Activated CD4-positive, alpha-beta memory T cell treated with anti-CD3 and anti-CD28 coated beads, Interleukin-2, amount 10 ng/mL, durations not matched to agents 7 days and 5 days (primary cell): ENCODE measurements at places on chromosomes 11 and 22.

GRCh38 chr11:133811850-133812685 lies 33.2 kb downstream of the SPATA19 start:
- no peak for DNase-seq

DNA sequence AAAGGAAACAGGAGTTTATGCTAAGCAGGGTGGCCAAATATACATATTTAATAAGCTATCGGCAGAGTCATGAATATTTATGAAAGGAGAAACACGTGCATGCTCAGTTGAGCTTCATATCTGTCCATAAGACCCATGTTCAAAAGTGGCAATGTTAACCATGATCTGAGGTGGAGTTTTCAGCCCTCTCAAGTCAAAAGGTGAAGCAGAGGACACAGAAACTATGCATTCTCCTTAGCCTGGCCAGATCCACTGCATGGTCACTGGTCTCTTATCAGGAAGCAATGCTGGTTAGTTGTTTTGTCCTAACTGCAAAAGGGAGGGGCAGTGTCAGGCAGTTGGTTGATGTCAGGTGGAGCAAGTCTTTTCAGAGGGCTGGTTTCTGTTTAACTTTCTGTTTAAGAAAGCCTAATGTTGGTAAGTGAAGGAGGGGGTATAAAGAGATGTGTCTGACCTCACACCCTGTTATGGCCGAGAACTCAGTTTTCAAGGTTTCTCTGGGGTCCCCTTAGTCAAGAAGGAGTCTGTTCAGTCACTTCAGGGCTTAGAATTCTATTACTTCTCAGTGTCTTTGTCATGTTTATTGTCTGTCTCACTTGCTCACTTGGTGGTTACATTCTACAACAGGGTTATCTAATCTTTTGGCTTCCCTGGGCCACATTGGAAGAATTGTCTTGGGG lies 5.5 kb upstream of the SELENOH start:
- no peak for DNase-seq

GRCh38 chr22:42281706-42282251 lies 11.3 kb upstream of the TCF20 start:
- no peak for DNase-seq

DNA sequence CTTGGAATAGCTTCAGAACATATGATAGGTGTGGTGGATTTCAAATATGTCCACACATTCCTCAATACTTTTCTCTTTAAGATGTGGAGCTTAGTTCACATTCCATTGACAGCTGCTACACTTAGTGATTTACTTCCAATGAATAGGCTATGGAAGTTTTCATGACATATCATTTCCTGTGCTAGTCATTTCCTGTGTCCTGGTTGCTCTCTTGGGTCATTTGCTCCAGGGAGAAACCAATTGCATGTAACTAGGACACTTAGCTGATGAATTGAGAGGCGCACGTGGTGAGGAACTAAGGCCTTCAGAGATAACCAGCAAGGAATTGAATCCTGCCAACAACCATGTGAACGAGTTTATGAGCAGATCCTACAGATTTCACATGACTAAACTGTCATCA lies 120.9 kb downstream of the SLC17A6 start:
- DNase-seq: no peak

- DNase-seq: no peak
Observed at GRCh38 chr11:103547691-103548090, 438.5 kb downstream of the DYNC2H1 start.
